ENCODE measurements at places on chromosomes 7 and 10.

GRCh38 chr7:81657551-81657950 is 112.3 kb downstream of the HGF start:
- DNase-seq: no peak

DNA sequence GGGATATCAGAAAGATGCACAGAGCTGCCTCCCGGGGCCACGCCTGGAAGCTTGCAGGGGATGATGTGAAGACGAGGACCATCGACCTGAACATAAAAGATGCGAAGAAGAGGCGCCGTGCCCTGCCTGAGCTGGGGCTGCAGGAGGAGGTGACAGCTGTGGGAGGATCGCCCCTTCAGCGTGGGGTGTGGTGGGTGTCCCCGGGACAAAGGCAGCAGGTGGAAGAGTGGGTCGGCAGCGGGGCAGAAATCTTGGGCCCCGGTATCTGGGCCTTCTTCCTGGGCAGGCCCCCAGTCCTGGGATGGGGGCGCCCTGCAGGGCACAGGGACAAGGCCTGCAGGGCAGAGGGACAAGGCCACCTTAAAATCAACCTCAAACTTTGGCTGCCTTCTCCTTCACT is 134.9 kb downstream of the OR13A1 start:
- DNase-seq: no peak

DNA sequence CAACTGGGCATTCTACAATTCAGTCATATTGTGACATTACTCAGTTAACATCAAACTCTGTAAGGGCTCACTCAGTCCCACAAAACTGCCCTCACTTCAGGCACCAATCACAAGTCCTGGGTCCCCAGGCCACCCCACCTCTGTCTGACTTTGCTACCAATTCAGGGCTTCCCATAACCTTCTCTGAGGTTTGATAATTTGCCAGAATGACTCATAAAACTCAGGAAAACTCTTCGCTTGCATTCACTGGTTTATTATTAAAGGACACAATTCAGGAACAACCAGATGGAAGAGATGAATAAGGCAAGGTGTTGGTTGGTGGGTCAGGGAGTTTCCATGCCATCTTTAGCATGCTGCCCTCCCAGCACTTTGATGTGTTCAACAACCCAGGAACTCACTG is 41.3 kb downstream of the AVL9 start:
- no peak for DNase-seq

GRCh38 chr10:27207350-27207749 is 33.2 kb downstream of the ACBD5 start:
- no peak for DNase-seq

- DNase-seq: no peak
Observed at GRCh38 chr7:129986600-129986999, 33.8 kb upstream of the UBE2H start.

- no peak for DNase-seq
Observed at GRCh38 chr7:118902600-118902999, 678.1 kb downstream of the ANKRD7 start.

- DNase-seq: no peak
Observed at GRCh38 chr10:127149501-127150081, 46.8 kb downstream of the INSYN2A start.

DNA sequence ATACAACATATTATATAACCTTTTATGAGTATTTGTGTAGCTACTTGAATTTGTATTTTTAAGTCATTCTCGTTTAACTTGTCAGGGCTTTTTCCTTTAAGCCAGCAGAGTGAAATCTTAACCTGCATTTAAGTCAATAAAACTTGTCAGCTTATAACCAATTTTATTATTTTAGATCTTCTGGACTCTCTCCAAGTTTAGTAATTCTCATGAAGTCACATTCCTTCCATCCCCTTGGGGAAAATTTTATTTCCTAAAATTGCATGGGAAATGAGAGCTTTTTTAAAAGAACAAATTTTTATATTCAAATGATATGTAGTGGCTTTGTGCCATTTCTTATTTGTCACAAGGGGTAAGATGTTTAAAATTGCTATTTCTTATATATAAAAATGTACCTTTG is 74.0 kb downstream of the SEPTIN7 start:
- DNase-seq: no peak

DNA sequence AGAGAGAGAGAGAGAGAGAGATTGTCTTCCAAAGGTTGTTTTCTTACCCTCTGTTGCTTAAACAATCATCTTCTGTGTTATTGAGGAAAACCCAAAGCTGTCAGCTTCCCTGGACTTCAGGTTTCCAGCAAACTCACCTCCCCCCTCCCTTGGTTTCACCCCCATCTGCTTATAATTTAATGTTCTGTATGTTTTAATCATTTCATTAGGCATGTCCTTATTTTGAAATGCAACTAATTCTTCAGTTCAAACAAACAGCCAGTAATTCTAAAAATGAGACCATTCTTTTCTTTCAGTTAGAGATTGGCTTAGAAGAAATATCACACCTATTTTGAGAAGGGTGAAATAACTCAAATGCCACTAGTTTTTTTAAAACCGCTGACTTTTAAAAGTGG is 102.9 kb downstream of the FAM204A start:
- DNase-seq: no peak

Data from activated CD4-positive, alpha-beta T cell treated with anti-CD3 and anti-CD28 coated beads for 48 hours (primary cell).